Mucosa of gallbladder (tissue), 1 donor: ENCODE measurements at places on chromosomes 7 and 10. TPM values are rescaled to one million over a fixed set of nuclear protein-coding genes. Genes with fewer than 3 reads are reported as not detected.
A peak's percentile ranks its signal among the peaks of the same experiment; 100 is the strongest.

DNA sequence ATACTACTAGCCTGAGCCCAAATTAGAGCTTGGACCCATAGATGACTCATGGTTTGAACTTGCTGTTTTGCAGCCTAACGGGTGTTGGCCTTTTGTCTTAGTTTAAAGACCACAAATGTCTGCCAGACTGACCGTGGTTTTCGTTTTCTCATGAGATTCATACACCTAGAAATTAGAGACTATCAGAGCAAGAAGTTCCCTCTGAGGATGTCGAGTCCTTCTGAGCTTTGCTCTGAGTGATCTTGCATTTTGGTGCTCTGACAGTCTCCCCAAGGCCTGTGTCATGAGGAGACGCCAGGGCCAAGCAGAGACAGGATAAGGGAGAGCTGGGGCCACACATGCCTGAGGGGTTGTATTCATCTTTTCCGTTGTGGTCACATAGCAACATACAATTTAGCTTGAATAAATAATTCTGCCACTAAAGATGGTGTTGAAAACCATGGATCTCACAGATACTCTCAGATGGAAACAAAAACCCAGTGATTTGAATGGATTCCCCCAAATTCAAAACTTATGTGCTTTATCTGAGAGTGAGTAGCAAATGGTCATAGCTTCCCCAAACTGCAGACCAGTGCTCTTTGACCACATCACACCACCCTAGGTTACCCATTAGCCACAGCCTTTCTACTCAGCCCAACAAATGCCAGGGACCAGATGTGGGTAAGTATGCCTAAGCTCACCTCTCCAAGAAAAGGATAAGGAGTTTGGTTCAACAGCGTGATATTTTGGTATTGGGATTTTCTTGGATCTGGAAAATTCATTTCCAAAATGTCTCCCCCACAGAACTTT lies 762.0 kb upstream of the IGFBP3 start:
- no peak for DNase-seq

DNA sequence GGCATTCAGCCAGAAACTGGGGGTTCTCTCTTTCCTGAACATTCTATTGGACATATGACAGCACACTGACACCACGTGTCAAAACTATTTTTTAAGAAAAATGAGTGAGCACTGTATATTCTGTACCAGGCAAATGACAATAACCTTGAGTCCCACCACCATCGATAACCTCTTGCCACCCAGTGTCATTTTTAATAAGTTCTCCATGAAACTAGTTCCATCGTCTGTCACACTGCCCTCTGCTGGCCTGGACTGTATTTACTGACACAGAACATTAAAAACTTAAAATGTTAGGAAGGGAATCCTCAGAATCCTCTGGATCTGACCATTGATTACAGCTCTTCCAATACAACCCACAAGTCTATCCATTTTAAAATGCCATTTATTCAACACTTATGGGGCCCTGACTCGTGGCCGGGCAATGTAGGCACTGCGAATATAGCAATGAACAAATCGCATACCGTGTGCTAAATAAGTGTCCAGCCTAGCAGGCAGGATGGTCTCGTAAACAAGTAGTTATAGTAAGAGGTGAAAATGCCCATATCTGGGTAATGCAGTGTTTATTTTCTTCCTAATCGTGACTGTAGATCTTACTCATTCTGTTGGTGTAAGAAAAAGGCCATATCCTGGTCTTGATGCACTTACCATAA lies 35.9 kb upstream of the CACNB2 start:
- peak; percentile 20 for DNase-seq

PTPRN2 gene
- total RNA-seq: 11.9 TPM

- DNase-seq: no peak
Observed at GRCh38 chr7:149721084-149721601, 52.2 kb downstream of the ZNF467 start.

SLC39A12 gene
- not detected for total RNA-seq

- no peak for DNase-seq
Observed at GRCh38 chr10:124394583-124394982, 24.1 kb downstream of the OAT start.

DNA sequence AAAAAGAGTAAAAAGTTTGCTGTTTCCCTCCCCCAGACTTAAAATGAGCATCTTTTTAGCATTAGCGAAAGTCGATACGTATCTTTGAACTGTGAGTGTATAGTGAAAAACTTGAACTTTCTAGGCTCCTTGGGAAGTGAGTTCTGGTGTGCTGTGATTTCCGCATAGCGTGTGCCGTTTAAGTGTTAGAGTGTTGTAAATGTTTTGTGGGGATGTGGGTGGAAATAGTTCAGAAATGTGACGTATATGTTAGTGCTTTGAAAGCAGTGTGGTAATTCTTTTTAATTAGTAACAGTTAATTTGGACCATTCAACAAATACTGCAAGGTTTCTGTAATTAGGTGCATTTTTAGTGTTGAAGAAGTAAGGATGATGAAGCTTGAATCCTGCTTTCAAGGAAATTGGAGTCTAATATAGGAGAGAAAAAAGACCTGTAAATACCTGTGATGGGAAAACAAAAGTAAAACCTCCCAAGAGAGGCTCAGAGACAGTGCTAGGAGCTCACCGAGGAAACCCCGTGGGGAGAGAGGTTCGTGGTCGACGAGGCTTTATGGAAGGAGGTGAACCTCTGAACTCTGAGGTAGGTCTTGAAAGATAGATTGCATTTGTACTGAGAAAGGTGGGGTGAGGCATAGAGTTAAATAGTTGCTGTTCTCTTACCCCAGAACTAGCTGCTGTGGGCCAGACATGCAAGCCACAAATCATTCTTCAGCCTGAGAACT lies 40.8 kb downstream of the RBM33 start:
- DNase-seq: no peak

- no peak for DNase-seq
Observed at GRCh38 chr7:115704884-115705283, 325.7 kb downstream of the TFEC start.
